ENCODE measurements at places on chromosomes 6 and 20.

DNA sequence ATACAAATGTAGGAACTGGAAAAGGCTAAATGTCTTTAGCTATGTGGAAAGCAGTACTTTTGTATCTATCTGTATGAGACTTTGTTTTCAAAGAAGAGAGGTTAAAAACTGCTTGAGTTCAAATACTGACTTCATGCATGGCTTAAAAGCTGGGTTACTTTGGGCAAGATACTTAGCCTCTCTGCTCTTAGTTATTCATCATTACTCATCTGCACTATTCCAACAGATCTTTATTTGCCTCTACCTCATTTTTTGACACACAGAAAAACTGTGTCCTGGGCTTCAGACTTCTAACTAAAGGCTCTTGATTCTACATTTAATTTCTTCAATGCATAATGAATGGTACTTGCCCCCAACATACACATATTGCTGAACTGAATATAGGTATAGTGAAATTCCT lies 114.8 kb downstream of the DST start:
- no peak for DNase-seq

DNA sequence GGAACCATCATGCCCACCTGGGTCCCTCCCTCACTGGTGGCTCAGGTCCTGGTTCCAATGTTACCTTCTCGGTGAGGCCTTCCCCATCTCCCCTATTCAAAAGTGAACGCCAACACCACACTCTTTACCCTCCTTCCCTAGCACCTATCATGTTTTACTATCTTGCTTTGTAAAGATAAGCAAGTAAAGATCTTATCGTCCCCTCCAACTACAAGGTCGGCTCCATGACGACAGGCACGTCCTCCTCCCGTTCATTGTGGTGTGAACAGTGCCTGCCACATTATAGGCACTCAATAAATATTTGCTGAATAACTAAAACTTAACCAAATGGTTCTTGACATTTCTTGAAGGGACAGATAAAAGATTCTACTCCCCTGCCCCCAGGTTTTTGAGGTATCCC lies 147.1 kb downstream of the PREX1 start:
- no peak for DNase-seq

DNA sequence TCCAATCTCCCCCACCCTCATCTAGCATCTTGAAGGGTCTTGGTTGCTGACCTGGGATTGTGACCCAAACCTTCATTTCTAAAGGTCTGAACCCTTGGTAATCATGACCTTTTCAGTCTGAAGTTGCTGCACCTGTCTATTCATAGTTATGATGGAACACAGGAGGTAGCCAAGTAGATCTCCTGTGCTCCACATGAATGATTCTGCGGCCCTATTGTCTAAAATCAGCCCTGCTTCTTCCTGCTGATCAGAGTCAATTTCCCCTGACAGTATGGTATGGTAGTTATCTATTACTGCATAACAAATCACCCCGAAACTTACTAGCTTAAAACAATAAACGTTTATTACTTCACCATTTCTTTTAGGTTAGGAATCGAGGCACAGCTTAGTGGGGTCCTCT lies 9.0 kb downstream of the OR2B6 start:
- no peak for DNase-seq

DNA sequence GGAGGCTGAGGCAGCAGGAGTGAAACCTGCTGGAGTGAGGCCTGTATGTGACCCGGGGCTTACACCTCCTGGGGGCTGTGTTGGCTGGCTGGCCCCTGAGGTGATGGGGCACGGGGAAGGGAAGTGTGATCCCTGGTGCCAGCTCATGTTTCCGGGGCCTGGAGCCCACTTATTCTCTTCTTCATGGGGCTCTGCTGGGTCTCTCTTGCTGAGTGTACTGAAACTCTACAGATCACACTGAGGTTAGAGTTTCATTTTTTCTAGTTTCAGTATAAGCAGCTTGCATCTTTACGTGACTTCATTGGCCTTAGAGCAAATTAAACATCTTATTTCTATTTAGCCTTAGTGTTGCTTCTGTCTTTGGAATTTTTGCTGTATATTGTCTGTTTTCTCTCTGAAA lies 96.2 kb downstream of the ANKS1A start:
- DNase-seq = no peak

DNA sequence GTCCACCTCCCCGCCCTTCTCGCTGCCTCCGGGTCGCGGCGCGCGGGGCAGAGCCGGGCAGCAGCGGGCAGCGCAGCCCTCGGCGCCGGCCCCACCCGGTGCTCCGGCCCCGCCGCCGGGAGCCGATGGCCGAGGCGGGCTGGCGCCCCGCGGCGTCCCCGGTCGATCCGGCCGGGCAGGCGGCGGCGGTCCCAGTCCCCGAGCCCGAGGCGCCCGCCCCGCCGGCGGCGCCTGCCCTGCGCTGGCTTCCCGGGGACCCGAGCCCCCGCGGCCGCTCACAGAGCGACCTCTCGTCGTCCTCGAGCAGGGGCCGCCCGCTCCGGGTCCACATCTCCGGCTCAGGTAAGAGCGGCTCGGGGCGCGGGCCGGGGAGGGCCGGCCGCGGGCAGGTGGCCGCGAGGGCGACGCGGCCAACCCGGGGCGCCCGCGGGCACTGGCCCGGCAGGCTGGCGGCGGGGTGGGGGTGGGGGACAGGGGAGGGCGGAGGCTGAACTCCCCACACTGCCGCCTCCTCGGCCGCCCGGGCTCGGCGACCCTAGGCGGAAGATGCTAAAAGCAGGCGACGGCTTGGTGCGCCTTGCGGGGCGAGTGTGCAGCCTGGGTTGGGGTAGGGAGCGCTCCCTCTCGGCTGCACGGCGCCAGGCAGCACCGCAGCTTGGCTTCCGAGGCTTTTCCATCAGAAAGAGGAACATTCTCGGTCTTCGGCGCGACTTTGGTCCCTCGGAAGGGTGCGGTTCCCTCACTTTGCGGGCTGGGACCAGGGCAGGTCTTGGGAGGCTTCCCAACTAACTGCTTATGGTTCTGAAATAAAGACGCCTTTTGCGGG lies 25.6 kb upstream of the FUCA2 start:
- DNase-seq = peak; percentile 44

DNA sequence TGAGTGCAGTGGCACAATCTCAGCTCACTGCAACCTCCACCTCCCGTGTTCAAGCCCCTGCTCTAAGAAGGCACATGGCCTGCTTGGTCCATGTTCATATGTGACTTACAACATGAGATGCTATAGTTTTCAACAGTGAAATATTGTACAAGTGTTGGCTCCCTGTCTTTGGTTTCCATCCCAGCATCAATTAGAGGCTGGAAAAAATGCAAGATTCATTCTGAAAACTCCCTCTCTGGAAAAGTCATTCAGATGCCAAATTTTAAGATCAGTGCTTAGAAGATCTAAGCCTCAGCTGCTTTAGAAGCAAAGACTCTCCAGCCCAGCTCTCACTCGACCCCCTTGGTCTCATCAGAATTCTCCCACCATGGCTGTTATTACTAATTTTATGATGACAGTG lies 398.9 kb downstream of the KIF16B start:
- no peak for DNase-seq

- no peak for DNase-seq
Observed at GRCh38 chr6:108106261-108106660, 31.7 kb upstream of the OSTM1 start.

DNA sequence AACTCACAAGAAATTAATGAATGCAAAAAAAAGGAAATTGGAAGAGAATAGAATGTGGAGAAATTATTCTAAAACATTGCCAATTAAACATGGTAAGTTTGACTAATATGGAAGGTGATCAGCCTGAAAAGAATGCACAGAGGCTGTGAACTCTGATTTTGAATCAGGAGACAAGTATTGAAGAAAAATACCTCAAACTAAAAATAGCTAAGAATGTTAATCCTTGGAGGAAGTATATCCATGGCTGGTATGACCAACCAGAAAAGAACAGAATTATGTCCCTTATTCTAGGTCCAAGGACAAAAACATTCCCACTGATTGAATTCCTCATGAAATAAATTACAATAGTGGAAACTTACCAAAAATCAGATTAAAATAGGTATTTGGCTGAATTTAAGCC lies 7.3 kb upstream of the RIMS1 start:
- DNase-seq = no peak

DNA sequence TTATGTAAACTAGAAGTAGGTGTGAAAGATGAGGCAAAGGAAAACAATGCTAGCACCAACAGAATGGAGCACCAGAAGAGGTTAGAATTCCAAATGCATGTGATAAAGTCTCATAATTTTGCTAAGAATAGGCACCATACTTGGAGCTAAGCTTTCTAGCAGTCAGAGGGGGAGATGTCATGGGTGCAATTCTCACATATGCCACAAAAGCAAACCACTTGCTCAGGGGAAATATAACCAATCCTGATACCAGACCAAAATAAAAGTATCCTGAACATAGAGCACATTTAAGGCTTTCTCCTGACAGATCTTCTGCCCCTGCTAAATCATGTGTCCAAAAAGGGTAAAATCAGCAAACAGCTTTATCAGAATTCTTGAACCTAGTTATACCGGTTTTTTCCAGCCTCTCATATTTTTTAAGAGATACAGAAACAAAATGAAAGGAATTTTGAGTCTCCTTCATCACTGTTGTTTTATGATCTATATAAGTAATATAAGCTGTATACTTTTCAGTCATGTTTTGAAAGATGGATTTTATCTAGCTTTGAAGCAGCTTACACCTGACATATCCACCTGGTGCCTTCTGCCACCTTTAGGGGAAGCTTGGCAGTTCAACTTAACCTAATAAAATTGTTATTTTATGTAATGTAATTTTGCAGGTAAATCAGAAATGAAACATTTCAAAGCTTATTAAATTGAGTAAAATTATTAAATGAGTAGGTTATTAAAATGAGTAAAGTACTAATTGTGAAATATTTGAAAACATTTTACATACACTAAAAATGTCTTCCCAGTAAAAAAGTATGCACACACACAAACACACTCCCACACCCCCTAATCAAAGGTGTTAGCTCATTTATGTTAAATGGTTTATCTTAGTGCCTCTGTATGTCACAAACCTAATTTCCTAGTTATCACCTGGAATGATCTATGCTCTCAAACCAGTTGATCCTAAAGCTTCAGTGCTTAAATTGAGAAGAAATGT lies 2.8 kb downstream of the SPO11 start:
- no peak for DNase-seq

- no peak for DNase-seq
Observed at GRCh38 chr6:91464201-91464600, 877.3 kb upstream of the MAP3K7 start.

DNA sequence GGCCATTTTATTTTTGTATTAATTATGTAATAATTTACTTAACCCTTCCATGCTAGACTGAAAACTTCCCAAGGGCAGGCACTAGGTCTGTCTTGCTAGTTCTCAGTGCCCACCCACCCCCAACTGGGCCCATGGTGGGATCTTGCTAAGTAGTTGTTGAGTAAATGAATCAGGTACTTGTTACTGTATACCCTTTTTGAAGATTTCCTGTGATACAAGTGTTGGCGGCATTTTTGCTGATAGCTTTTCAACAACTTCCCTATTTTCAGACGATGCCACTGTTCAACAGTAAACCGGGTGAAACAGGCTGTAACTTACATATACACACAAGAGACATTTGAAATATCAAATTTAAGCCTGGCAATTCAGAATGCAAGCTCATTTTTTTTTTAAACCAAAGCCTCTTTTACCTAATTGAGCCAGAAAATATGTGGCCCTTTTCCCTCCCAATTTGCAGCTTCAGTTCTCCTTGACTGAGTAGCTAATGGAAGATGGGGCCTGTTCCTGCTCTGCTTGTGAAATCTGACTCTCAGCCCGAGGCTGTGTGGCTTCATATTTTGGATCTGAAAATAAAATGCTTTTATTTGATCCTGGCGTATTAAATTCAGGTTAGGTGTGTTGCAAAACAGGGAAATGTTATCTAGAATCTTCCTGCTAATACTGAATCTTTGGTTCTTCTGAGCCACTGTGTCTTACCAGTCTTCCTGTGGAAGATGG lies 288.3 kb downstream of the NRN1 start:
- DNase-seq = no peak

DNA sequence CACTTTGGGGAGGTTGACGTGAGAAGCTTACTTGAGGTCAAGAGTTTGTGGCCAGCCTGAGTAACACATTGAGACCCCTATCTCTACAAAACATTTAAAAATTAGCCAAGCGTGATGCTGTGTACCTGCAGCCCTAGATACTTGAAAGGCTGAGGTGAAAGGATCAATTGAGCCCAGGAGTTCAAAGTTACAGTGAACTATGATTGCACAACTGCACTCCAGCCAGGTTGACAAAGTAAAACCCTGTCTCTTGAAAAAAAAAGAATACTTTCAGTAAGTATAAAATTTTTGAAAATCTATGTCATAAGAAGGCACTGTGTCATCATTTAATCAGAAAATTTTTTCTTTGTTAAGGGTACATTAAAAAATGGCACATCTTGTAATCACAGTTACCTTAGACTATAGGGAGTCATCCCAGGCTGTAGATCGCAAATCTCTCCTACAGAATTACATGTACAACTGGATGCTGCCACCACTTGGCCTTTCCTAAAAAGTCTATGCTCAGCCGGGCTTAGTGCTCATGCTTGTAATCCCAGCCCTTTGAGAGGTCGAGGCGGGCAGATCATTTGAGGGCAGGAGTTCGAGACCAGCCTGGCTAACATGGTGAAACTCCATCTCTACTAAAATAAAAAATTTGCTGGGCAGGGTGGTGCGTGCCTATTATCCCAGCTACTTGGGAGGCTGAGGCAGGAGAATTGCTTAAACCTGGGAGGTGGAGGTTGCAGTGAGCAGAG lies 17.0 kb upstream of the MRS2 start:
- no peak for DNase-seq

DNA sequence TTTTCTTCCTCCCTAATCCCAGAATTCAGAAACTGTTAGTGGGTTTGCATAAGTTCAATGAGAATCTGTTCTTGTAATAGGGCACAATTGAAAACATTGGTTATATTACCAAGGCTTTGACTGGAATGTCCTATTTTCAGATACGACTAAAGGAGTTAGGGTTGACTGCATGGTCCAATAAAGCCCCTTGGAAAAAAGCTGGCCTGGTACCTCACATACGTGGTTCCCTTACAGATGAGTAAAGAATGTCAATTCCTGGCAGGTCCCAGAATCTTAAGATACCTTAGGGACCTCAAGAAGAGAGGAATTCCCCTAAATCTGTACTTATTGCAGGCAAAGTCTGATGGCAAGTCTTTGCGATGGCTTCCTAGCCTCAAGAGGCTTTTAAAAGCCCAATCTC lies 4.6 kb downstream of the PPDPF start:
- DNase-seq = no peak

DNA sequence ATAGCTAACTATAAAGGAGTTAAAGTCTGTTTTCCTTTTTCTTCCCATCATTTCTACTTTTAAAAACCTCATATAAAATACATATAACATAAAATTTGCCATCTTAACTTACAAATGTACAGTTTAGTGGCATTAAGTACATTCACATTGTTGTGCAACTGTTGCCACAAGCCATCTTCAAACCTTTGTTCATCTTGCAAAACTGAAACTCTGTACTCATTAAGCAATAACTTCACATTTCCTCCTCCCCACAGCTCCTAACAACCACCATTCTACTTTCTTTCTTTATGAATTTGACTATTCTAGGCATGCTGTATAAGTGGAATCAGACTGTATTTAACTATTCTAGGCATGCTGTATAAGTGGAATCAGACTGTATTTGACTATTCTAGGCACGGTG lies 4.5 kb downstream of the CCDC170 start:
- no peak for DNase-seq

- DNase-seq = no peak
Observed at GRCh38 chr6:32070814-32071543, 32.8 kb downstream of the CYP21A2 start.
